ENCODE measurements at places on chromosomes 6 and 20.

DNA sequence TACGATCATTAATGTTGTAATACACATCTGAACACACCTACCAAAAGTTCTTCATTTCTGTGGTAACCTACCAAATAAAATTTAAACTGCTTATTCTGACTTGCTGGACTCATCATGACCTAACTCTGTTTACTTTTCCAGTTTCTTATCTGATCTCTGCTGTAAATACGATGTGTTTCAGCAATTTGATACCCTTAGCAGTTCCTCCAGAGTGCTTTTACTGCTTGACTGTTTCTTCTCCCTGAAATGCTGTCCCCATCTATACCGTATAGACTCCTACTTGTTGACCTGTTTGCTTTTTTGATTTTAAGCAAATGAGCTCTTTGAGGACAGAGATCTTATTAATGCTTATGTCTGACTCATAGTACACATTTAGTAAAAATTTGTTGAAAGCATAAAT lies 119.5 kb downstream of the SCAF8 start:
- DNase-seq: no peak

- peak; percentile 27 for DNase-seq
These were observed 368.9 kb downstream of the LAMA2 start for GRCh38 chr6:129251669-129252376.

- peak; percentile 81 for DNase-seq
These were observed 1.4 kb upstream of the HIVEP2 start for GRCh38 chr6:142946181-142946923.

GRCh38 chr20:49587111-49587570 lies 19.2 kb upstream of the PTGIS start:
- DNase-seq: no peak

DNA sequence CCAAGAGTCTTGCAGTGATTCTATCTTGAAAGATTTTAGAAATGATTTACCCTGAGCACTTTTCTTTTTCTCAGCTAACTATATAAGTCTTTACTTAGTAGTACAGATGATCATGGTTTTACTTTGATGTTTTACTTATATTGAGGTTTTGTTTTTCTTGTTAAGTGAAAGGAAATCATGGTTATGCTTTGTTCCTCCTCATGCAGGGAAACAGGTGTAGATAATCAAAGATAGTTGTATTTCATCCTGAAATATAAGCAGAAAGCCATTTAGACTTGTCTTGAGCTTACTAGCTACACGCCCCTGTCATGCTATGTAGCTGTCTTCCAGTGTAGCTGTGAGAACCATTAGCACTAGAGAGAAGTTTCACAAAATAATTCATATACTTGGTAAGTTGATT lies 113.9 kb downstream of the HIVEP1 start:
- DNase-seq: no peak

- DNase-seq: no peak
These were observed 90.5 kb upstream of the MBOAT1 start for GRCh38 chr6:20302702-20303251.

DNA sequence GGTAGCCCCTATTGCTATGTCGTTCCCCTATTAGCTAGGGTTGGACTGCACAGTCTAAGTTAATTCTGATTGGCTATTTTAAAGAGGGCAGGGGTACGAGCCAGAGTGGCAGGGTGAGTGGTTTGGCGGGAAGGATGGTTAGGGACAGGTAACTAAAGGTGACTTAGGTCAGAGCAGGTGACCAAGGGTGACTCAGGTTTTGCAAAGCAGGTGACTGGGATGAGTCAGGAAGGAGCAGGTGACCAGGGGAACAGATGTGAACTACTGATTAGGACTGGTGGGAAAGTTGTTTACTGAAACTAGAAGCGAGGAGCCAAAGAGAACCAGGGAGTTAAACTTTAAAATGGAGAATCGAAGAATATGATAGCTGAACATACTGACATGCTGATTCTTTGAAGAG lies 295.2 kb downstream of the GJA1 start:
- DNase-seq: no peak

DNA sequence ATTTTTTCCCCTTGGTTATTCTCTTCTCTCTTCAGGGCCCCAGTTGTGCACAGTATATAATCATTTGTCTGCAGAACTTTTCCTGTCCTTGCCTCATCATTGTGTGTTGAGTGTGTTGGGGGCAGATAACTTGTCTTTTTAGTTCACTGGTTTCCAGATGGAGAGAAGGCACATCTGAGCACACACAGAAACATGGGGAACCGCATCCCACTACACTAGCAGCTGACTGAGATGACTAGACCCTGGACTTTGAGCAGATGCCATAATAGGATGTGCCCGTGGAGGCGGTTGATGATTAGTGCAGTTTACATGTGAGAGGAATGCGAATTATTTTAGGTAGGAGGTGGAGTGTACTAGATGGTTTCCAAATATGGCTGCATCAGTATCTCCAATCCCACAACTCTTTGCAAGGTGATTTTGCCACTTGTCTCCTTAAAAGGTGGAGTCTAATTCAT lies 26.5 kb upstream of the SH3BGRL2 start:
- no peak for DNase-seq

DNA sequence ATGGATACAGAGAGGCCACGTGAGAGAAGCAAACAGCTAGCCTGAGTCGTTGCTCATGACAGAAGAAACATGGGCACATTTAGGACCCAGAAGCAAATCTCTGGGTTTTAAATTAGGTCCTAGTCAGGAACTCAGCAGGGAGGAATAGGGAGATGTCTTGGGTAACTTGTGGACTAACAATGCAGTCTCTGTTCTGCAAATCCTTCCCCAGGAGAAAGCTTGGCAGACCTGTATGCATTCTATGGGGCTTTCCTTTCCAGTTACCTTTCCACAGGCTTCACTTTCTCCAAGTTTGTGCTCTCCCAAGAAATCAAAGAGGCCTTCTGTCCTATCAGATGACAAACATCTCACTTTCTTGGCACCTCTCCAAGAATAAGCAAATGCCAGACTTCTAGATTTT lies 47.2 kb upstream of the PLCB4 start:
- no peak for DNase-seq

DNA sequence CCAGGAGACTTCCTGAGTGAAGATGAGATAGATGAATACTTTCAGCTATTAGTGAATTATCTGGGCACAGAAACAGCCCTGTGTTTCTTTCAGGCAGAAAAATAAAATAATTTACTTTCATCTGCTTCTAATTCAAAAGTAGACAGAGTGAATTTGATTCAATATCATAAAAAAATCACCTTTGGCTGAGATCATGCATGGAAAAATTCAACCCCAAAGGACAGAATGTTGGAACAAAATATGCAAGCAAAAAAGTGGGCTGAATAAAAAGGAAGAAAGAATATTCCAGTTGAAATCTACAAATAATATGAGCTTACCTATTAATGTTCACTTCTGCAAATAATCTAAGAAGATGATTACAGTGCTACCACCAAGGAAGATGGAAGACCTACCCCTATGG lies 546.9 kb downstream of the TFAP2B start:
- no peak for DNase-seq

GRCh38 chr20:15379681-15380296 lies 1042.4 kb upstream of the FLRT3 start:
- DNase-seq: no peak

- DNase-seq: no peak
These were observed 132.3 kb downstream of the PXDC1 start for GRCh38 chr6:3619201-3619600.

DNA sequence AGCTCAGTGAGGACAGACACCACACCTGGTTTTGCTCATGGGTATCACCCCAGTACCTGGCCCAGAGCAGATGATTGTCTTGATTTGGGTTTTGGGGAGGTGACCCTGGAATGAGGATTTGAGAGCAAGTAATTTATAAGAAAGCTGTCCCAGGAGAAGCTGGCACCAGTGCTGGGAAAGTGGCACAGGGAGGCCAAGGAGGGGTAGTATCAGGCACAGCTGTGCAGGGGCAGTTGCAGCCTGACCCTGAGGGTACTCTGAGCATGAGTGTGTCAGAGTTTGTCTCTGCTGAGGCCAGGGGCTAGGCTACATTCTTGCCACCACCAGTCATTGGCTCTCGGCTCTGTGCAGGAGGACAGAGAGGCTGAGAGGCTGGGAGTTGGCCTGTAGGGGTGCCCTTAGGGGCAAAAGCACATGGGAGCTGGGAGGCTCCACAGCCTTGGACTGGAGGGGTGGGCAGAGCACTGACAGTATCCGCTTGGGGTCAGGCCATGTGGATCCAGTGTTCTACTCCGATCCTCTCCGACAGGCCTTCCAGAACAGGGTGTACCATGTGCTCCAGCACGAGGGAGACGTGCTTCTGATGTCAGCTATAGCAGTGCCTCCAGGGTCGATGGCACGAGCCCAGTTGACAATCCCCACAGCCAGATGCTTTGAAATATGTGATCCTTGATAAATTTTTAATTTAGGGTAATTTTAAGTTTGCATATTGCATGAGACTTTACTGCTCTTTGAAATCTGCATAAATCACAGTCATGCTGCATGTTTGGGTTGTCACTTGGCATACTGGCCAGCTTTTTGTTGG lies 121.3 kb downstream of the PHACTR3 start:
- no peak for DNase-seq

GRCh38 chr20:24578567-24579415 lies 109.4 kb downstream of the SYNDIG1 start:
- DNase-seq: no peak

Data from activated T-helper 1 cell treated with anti-CD3 and anti-CD28 coated beads, Interleukin-12 subunit alpha, Interleukin-12 subunit beta, Interleukin-2, Interleukin-4 antibody, amounts not matched to agents 30 ng/mL and 10 ng/mL and 1 ng/mL, durations not matched to agents 14 hours and 24 hours and 36 hours (primary cell).